ENCODE measurements at places on chromosomes 7 and 10. TPM values are rescaled to one million over a fixed set of nuclear protein-coding genes. Genes with fewer than 3 reads are reported as not detected.

DNA sequence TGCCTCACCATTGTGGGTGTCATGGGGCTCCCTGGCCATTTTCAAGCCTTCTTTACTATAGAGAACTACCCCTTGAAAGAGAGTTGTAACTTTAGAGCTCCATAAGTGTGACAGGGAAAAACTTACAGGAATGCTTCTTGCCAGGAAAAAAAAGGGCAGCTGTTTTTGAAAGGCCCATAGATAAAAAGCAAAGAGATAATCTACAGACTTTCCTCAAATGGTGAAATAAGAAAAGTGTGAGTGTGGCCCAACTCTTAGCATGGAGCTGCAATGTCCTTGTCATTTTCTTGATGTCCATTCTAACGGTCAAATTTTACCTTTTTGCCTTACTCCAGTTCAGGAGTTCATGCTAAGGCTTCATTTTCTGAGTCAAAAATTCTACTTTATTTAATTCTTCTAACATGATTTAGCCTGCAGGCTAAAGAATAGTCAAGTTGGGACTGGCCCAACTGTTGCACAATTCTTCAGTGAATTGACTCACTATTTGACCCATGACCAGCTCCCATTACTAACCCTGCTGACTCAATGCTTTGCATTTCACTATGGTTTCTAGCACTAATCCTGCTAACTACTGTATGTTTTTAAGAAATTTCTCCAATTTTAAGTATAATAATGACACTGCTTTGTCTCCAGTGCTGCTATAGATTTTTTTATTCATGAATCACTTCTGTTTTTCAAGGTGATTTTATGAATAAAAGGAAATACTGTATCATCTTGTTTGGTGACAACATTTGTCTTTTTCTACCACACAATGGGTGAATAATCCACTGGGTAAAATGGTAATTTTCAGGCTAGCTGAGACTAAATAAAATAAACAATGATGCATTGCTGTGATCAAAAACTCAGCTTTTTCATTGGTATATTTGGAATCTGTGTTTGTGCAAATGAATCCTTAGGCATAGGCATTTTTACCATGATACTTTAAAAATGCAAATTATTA is 41.4 kb upstream of the SGCE start:
- DNase-seq = peak; percentile 97

GRCh38 chr7:81929386-81929785 is 159.5 kb upstream of the HGF start:
- DNase-seq = peak; percentile 73

DNA sequence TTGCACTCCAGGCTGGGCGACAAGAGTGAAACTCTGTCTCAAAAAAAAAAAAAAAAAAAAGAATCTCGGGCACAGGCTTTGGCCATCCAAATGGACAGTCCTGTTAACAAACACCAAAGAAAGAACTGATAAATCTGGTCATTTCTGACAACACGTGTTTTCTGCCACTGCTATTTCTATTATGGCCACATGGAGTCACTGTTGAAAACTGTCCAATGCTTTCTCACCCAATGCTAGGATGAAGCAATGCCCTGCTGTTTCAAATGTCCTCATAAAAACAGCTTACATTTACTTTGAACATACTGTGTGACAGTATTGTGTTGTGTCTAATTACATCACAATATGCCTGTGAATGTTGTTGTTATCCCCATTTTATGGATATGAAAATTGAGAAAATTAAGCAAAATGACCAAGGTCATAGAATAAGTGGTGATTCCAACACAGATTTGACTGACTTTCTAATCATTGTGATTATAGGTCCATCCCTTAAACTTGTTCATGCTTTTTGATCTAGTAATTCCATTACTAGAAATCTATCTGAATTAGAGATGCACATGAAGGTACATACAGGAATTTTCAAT is 19.9 kb upstream of the MAP3K8 start:
- DNase-seq = peak; percentile 71

- no peak for DNase-seq
Observed at GRCh38 chr10:91416339-91416855, 6.3 kb downstream of the HECTD2 start.

- peak; percentile 74 for DNase-seq
Observed at GRCh38 chr10:90911133-90912051, 9.5 kb downstream of the ANKRD1 start.

- DNase-seq = peak; percentile 6
Observed at GRCh38 chr10:14945108-14945507, 8.8 kb downstream of the DCLRE1C start.

DNA sequence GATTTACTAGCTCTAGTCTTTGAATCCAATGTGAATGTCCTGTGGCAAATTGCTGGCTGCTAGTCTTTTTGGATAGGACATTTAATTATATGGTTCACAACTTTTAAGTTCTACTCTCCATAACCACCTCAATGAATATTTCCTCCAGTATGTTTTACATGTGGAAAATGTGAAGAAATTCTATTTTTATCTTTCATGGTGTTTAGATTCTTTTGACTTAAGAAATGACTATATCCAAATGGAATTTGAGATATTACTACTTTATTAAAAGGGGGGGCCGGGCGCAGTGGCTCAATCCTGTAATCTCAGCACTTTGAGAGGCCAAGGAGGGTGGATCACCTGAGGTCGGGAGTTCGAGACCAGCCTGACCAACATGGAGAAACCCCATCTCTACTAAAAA is 202.0 kb downstream of the ARL4A start:
- peak; percentile 51 for DNase-seq

DNA sequence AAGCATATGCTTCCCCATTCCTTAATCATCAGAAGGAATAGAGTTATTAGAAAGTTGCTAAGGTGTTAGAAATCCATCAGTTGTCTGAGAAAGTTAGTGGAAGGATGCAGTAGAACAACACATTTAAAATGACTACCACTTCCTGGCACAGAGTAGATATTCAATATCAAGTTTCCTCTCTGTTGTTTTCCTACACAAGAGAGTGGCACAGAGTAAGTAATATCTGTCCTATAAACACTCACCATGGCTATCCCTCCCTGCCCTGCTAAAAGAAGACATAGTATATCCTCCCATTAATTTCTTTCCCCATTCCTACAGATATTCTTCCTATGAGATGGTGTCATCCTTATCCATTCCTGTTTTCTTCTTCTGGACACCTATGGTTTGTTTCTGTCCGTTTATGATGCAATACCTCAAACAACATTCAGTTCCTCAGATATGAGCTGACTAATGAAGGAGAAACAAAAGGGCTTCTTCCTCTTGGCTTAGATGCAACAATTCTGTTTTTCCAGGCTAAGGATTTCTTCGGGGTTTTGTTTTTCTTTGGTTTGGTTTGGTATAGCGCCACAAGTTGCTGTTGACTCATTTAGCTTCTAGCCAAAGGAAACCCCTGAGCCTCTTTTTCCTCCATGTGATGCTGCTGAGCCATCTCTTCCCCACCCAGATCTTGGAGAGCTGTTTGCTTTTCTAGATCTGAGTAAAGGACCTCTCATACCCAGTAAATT is 32.9 kb upstream of the BPGM start:
- DNase-seq = peak; percentile 99

Gene DOCK1
- 79.2 TPM for total RNA-seq

Gene SPRN
- total RNA-seq = 0.36 TPM

Gene CYTH3
- 14.2 TPM for total RNA-seq

Data from IMR-90 (cell line).